ENCODE measurements at places on chromosomes 5 and 9. TPM values are rescaled to one million over a fixed set of nuclear protein-coding genes. Genes with fewer than 3 reads are reported as not detected.

GAS1 gene
- total RNA-seq, result 0.21 TPM

TPPP gene
- total RNA-seq, result 20.7 TPM

CDH10 gene
- not detected for total RNA-seq

FOXD1 gene
- total RNA-seq, result 0.31 TPM

GLDC gene
- not detected for total RNA-seq

ZNF169 gene
- total RNA-seq, result 7.6 TPM

ADAMTS2 gene
- total RNA-seq, result not detected

LCN15 gene
- total RNA-seq, result not detected

CLIC3 gene
- total RNA-seq, result 17.0 TPM

LCN1 gene
- not detected for total RNA-seq
